Stimulated activated memory B cell treated with anti-CD40 and anti-IgM and Interleukin-4, amounts not matched to agents 10 μg/mL and 1 μg/mL and 100 μg/mL, for 72 hours (primary cell): ENCODE measurements at places on chromosomes 7 and 10.

- no peak for ATAC-seq
These were observed 161.2 kb downstream of the ZNF33B start for GRCh38 chr10:42477170-42477569.

- ATAC-seq, result no peak
These were observed 33.0 kb upstream of the AGR3 start for GRCh38 chr7:16914771-16915170.

- peak; percentile 56 for ATAC-seq
These were observed 332.0 kb upstream of the FZD1 start for GRCh38 chr7:90931986-90932916.

DNA sequence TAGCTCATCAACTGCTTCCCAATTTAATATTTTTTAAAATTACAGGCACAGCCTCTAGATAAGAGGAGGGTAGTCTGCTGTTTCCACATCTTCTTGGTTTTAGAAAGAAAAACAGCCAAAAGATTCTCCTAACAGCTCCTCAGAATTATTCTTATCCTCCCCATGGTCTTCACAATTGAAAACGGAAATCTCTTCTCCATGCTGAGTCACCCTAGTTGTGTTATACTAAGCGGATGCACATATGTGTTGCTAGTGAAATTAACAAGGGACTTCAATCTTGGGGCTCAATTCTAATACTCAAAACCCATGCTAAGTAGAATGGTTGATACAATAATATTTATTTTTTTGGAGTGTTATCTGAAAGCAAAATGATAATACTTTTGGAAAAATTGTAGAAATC is 71.9 kb upstream of the NPY start:
- no peak for ATAC-seq

GRCh38 chr7:118478931-118479330 is 254.4 kb downstream of the ANKRD7 start:
- no peak for ATAC-seq

DNA sequence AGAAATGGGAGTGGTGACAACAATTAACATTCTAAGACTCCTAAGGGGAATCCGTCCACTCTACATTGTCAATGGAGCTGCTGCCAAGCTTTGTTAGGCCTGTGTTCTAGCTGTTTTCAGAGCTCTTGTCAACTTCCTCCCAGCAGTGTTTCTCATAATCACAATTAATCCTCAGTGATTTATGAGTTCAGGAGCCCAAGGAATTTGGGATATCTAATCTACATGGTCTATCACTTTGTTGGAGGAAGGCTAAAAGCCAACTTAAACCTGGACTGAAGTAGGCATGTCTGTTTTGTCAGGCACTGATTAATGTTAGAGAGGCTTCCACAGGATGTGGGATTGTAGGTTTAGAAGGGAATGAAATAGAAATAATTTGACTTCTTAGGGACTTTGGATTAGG is 10.2 kb upstream of the OR2F2 start:
- no peak for ATAC-seq

DNA sequence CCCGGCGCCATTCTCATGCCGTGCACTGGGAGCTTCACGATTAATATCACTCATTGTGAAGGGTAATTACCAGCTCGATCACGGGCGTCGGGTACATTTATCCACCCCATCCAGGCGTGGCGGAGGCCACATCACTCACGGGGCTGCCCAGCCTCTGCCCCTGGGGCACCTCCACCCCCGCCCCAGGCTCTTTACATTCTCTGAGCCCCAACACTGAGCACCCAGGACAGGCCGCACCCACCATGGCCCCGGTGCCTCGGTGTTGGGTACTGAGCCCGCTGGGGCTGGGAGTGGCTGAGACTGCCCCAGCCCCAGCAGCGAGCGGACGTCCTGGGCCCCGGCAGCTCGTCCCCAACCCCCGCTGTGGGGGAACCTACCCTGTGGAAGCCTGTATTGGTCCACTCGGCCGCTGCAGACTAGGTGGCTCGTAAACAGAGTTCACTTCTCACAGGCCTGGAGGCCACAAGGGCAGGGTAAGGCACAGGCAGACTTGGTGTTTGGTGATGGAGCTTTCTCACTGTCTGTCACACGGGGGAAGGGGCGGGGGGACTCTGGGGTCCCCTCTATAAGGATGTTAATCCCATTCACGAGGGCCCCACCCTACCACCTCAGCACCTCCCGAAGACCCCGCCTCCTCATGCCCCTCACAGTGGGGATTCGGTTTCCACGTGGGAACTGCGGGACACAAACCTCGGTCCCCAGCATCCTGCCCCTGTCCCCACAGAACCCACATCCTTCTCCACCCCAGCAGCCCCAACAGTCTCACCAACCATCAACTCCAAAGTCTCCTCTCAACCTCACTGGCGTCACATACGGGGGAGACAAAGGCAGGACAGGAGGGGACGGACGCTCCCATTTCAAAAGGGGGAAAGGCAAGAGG is 184.1 kb downstream of the ELFN1 start:
- no peak for ATAC-seq

DNA sequence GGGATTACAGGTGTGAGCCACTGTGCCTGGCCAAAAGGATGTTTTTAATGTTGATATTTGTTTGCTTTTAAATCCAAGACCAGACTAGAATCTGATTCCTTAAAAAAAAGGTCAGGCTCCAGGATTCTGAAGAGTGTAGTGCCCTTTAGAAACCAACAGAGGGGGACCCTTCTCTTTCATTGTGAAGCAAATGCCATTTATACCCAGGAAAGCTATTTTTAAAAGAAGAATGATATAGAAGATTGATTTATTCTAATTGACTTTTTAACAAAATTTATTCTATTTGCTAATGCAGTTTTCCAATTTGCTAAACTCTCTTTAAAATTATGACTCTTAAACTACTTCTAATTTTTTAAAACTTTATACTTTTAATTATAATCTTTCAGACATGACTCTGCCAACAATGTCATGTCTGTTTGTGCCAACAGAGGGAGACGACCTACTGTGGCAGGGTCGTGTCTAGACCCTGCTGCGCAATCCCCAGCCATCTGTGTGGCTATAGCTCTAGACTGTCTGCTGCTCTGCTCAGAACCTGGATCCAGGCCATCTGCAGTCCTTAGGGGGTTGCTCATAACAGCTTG is 201.0 kb upstream of the IMMP2L start:
- ATAC-seq, result no peak

DNA sequence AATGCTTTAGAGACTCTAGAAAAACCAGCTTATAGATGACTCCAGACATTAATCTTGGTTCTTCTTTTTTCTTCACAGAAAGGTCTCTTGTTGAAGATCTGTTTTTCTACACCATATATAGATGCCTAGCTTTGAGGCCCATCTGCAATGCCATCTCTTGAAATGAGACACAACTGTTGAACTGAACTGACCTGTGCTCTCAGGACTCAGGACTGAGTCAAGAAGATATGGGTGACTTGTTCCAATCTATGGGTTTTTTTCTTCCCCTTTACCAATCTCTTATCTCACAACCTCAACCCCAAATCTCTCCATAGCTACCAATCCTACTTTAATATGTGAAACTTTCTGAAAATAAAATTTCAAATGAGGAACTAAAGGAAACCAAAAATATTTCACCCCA is 194.7 kb downstream of the SNX13 start:
- ATAC-seq, result peak; percentile 55

DNA sequence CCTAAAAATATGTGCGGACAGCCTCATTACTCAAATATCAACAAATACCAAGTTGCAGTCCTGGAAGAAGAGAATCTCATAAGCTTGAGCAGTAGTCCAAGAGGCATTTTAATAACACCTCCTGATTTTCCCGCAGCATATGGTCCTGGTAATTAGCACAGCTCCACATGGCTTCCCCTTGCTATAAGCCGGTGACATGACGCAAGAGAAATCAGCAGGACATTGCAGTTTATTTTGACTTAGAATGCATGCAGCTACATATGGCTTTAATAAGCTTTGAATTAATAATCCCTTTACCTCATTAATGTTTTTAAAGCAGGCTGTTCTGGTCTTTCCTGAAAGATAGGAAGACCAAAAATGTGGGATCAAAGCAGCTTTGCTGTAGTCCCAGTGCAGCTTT is 137.6 kb downstream of the RAMP3 start:
- ATAC-seq, result no peak

- ATAC-seq, result peak; percentile 35
These were observed 100.3 kb upstream of the SVIL start for GRCh38 chr10:29734962-29735627.

DNA sequence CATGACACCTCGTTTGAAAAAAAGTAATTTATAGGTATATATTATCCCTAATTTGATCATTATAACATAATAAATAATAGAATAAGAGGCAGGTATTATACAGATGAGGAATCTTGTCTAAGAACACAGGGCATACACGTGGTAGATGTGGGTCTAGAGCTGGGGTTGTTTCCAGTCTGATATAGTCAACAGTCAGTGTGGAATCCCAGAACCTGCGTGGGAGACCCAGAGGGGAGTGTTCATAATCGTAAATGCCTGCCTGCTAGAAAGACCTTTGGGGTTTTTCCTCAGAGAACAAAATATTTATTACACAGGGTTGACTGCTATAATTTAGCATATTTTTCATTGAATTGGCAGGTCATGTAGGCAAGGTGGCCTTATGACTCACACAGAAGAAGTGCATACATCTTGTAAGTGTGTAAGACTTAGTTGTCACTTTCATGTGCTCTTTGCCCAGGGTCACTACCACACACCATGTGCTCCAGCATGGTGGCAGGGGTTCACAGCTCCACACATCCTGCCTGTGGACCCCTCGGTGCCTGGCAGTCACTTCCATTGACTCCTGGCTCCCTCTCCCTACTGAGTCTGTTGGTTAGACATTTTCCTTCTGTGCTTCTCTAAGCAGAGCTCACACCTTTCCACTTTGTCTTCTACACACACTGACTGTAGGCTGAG is 94.9 kb upstream of the IKZF1 start:
- ATAC-seq, result no peak

- no peak for ATAC-seq
These were observed 92.9 kb upstream of the SH2B2 start for GRCh38 chr7:102193806-102194205.

DNA sequence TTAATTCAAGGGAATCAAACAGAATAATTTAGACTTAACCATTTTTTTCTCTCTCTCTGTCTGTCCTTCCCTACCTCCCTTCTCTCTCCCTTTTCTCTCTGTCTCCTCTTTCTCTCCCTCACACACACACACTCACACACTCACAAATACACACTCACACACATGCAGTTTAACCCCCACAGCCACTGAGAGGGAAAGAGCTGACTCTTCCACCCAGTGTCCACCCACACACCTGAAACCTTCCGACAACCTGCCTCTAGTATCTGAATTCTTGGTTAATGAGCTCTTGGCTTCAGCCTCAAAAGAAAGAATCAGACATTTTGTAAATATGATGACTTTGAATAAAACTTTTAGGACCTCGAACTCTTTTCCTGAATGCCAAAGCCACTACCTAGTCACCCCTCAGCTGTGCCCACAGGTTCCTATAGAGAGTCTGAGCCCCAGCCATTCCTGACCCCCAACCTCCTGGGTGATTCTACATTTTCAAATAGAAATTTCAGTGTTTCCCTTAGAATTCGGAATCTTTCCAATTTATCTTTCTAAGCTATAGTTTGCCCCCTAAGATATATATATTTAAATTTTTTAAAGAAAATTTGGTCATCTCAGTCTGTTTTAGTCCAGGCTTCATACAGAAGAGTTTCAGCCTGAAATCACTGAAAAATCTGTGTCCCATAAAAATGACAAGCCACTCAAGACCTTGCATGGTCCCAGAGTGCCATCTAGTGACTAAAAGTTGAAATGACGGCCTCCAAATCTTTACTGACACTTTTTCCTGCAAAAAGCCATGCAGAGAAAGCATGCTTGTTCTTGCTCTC is 202.8 kb downstream of the IPMK start:
- no peak for ATAC-seq

DNA sequence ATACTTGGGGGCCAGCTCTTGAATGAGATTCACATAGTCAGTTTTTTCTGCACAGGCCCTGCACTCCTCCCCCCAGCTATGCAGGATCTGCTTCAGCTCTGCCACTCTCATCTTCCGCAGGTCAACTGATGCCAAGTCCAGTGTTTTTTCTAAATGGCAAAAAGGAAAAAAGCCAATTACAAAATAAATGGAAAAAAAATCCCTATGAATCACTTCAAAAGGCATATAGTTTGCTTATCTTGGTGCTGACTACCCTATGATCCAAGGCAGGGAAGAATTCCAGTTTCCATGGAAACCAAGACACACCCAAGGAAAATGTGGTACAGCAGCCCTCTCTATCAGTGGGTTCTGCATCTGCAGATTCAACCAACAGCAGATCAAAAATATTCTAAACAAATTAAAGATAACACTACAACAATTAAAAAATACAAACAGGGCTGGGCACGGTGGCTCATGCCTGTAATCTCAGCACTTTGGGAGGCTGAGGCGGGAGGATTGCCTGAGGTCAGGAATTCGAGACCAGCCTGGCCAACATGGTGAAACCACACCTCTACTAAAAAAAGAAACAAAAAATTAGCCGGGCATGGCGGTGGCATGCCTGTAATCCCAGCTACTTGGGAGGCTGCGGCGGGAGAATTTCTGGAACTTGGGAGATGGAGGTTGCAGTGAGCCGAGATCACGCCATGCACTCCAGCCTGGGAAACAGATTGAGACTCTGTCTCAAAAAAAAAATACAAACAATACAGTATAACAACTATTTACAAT is 17.6 kb downstream of the CDNF start:
- no peak for ATAC-seq

DNA sequence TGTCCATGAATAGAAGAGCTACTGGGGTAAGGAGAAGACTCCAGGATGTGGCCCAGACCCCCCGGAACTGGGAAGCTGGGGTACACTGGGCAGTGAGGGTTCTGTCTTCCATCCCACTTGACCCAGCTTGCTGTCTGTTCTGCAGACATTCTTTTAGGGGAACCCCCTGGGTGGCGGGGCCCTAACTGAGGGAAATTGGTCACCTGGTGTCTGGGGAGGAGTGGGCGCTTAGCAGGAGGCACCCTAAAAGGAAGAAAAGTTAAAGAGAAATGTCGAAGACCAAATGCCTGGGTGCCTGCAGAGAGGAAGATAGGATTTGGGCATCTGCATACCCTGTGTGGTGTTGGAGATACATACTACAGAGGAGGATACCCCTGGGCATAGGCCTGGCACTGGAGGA is 1.0 kb downstream of the AP1S1 start:
- ATAC-seq, result no peak

- ATAC-seq, result no peak
These were observed 896.5 kb downstream of the GATA3 start for GRCh38 chr10:8950978-8951377.

DNA sequence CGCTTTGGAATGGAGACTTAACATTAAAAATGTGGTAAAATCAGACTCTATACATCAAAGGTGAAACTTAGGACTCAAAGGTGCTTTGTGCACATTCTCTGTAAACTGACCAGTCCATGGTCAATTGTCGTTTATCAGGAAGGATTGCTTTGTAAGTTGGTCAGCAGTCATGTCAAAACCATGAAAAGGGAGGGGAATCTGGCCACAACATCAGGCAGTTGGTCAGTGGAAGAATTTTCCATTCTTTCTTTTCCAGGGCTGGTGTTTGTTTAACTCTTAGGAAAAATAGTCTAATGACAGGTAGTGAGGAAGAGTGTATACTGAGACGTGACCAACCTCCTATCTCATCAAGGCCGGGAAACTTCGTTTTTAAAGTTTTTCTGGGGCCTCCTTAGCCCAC is 226.5 kb downstream of the ADK start:
- no peak for ATAC-seq
